NCI-H2171 (cell line): ENCODE measurements at places on chromosomes 3 and 15.

DNA sequence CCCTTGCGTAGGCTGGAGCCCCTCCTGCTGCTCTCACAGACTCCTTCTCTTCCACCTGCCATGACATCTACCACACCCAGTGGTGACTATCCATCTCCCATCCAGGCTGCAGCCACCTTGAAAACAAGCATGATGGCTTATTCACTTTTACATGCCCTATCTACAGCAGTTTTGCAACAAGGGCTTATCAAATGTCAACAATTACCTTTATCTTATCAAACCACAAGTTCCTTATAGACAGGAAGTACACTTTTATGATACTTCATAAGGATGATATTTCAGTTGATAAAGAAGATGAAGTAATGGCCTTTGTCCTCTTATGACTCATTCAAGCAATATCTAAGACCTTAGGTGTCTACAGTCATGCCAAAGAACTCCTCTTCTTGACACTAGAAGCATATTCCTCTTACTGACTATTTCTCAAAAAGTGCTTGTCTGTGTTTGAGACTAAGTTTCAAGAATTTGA is 125.3 kb upstream of the SPRED1 start:
- no peak for DNase-seq

DNA sequence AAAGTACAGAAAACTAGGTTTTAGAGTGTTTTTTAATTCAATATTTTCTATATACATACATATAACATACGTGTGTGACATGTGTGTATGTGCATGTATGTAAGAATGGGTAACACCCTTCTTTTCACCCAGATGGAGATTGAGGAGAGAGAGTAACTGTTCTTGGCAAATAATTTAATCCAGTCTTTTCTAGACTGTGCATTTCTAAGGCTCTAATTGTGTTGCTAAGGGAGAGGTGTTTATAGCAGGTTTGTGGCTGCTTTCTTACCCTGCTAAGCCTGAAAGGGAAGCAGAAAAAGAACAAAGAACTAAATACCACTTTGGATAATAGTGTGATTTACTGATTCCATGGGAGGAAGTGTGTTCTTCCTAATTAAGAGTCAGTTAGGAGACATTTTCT is 46.0 kb upstream of the ALDH1L1 start:
- no peak for DNase-seq

- DNase-seq, result no peak
Observed at GRCh38 chr3:87973906-87974305, 84.9 kb downstream of the CGGBP1 start.

DNA sequence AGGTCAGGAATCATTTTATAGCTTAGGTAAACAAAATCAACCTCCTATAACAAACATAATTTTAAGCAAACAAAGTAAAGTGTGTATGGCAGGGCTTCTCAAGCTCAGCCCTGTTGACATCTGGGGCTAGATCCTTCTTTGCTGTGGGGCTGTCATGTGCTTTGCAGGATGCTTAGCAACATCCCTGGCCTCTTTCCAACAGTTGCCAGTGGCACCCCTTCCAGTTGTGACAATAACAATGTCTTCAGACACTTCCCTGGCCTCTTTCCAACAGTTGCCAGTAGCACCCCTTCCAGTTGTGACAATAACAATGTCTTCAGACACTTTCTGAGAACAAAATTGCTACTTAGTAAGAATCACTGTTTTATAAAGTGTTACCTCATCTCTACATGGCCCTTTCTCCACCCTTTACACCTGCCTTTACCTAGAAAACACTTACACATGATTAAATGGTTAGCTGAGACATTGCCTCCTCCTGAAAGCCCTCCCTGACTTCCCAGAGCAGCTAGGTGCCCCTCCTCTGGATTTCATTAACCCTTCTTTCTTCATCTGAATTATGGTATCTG is 194.0 kb upstream of the LMCD1 start:
- DNase-seq, result no peak

GRCh38 chr3:36729204-36730056 is 34.9 kb downstream of the DCLK3 start:
- DNase-seq, result no peak

GRCh38 chr3:39869890-39870289 is 60.5 kb downstream of the MYRIP start:
- no peak for DNase-seq

- DNase-seq, result no peak
Observed at GRCh38 chr3:128004661-128005060, 47.6 kb upstream of the SEC61A1 start.

DNA sequence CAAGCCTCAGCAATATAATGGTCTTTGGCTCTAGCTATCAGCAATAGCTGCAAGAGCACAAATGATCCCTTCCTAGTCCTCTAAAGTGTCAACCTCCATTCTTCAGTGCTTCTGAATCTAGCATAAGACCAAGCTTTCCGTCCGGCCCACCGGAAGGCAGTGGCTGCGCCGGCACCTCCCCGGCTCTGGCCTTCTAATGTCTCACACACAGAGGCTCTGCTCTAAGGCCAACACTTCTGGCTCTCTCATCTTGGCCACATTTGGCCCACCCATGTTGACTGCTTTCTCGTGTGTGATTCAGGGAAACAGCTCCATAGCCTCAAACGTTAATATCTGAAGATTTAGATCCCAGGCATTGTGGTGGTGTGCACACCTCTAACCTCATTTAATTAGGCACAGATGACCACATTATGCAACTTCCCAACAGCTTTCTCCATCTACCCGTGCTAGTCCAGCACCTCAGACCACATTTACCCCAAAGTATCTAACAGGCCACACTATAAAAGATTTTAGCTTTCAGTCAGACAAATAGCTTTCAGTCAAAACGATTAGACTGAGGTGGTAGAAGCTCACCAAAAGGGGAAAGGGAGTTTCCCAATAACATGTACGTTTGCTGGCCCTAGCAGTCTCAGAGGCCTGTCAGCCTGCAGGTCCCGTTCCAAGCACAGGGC is 19.3 kb downstream of the SLC51A start:
- no peak for DNase-seq

DNA sequence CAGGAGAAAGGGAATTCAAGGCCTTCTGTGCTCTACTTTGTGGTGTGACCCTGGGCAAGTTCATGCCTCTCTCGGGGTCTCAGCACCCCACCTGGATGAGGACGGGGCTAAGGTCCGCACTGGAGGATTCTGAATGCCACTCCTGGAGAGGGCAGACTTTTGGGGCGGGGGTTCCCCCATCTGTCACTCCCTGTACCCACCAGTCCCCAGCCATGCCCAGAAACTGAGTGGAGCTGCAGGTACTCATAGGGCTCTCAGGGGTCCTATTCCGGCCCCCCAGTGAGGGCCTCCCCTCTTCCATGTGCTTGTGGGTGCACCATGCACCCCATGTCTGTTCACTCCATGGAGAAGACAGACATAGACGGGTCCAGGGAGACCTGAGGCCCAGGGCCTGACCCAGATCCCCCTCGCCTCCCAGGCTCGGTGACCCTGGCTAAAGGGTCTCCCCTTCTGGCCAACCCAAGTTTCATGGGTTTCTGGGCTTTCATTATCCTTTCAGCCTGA is 26.0 kb downstream of the ACSBG1 start:
- DNase-seq, result no peak

DNA sequence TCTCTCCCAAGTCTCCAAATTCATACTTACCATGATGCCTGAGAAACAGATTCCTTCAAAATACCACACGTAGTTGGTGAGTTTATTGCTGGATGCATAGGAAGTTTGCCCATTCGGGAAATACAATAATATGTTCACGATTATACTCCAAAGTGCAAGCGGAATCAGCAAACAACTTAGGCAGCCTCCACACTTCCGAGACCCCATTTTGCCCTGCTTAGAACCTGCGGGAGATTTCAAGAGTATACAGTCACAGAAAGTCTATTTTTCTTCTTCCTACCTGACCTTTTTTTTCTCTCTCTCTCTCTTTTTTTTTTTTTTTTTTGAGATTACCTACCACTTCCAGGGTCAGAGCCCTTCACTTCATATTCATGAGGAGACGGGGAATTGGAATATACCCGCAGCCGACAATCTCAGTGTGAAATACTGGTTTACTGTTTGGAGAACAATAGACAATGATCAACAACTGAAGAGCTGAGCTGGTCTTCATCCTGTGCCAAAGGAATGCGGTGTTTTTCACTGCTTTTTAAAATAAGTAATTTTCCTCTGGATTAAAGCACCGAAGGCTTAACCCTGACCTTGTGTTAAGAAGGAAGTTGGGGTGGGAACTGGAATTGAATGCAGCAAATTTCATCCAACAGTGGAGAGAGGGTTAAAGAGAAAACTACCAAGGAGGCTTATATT is at the start of gene TM4SF18:
TSS of gene TM4SF18 (minus strand) at position 461 of the 684 bp plus-strand sequence. CDS start at position 207, 254 bp downstream.
- no peak for DNase-seq

- no peak for DNase-seq
Observed at GRCh38 chr3:29416514-29416913, 135.6 kb downstream of the RBMS3 start.

DNA sequence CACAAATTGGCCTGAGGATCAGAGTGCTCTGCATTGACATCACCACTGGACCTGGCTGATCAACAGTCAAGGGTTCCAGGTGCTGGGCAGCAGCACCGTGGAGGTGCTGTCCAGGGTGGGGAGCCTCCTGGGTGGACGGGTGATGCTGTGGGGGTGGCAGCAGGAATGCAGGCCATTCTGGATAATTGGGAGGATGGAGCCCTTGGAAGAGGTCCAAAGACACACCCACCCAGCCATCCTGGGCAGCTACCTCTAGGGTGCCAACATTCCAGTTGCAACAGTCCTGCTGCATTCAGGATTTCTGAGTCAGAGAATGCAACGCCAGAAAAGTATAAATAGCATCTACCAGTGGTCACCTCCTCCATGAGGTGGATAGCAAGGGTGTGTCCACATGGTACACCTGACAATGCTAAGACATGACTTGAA is 26.8 kb downstream of the STARD5 start:
- no peak for DNase-seq

DNA sequence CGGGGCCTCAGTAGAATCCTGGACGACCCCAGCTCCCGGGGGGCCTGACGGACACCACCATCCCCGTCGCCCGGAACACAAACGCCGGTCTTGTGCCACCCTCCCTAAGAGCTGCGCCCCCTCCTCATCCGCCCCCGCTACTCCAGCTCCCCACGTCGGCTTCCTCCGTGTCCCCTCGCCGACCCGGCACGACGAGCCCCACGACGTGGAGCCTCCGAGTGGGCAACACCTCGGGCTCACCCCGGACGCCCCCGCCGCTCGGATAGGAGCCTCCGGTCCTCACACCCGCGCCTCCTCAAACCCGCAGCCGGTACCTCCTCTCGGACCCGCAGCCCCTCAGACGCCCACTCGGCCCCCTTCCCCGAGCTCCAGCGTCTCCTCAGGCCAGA is 525 bp downstream of the NPTN start:
- no peak for DNase-seq

DNA sequence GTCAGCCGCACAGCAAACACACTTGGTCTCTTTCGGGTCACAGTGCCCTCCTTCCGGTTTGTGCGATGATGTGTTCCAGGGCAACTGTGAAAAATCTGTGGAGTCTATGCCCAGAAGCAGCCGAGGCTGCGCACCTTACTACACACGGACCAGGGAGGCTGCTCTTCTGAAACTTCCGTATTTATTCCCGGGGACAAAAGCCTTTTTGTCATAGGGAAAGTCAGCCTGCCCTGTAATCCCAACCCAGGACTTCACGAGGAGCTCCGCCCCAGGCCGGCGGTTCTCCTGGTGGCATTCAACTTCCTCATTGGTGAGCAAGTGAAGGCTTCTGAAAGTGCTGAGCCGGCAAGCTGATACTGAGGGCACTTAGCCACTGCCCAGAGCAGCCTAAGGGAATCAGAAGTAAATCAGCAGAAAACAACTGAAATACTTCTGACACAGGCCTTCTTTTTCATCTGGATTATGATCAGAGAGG is 126.5 kb downstream of the FMN1 start:
- DNase-seq, result no peak

GRCh38 chr15:31279221-31280045 is 47.2 kb upstream of the KLF13 start:
- DNase-seq, result no peak

DNA sequence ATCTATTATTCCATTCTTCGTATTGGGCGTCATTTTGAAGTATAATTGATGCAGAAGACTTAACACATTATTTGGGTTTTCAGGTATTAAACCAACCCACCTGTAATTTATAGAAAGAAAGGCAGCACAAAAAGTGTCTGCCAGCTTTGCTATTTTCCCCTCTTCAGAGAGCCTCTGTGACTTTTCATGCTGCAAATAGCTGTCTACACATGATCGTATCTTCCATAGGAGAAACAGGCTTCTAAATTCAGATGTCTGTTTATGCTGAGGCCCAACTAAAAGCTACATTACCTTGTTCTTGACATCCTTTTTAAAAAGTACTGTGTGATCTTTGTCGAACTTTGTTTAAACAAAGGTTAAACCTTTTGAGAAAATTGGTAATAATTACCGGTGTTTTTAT is 5.0 kb downstream of the ACKR2 start:
- DNase-seq, result no peak

GRCh38 chr15:84983711-84984110 is 2.1 kb downstream of the PDE8A start:
- no peak for DNase-seq

- DNase-seq, result no peak
Observed at GRCh38 chr3:193594946-193595689, 2.1 kb downstream of the OPA1 start.

- no peak for DNase-seq
Observed at GRCh38 chr15:42670451-42670850, 66.5 kb downstream of the CDAN1 start.

GRCh38 chr15:92666780-92667179 is 11.2 kb upstream of the FAM174B start:
- peak; percentile 50 for DNase-seq

GRCh38 chr15:63701365-63701764 is 104.2 kb downstream of the FBXL22 start:
- DNase-seq, result no peak

- DNase-seq, result no peak
Observed at GRCh38 chr3:15458212-15458780, 30.9 kb downstream of the EAF1 start.
